ENCODE measurements at places on chromosomes 7 and 10. TPM values are rescaled to one million over a fixed set of nuclear protein-coding genes. Genes with fewer than 3 reads are reported as not detected.

The TCTN3 gene
- 26.9 TPM for total RNA-seq

The ZNF485 gene
- total RNA-seq = 3.0 TPM

The R3HCC1L gene
- 10.2 TPM for total RNA-seq

The CNNM1 gene
- not detected for total RNA-seq

The CLRN3 gene
- total RNA-seq = not detected

The UCMA gene
- total RNA-seq = not detected

The MEIG1 gene
- not detected for total RNA-seq

The COBL gene
- total RNA-seq = 3.0 TPM

The COL17A1 gene
- total RNA-seq = 507 TPM

The CALY gene
- not detected for total RNA-seq

The SPDYE9 gene
- total RNA-seq = not detected

The GOT1 gene
- 30.0 TPM for total RNA-seq
